Articular chondrocyte of knee joint (primary cell): ENCODE measurements at places on chromosomes 1 and 21. TPM values are rescaled to one million over a fixed set of nuclear protein-coding genes. Genes with fewer than 3 reads are reported as not detected.

The CLCA1 gene
- not detected in 2 replicates for total RNA-seq

The SH2D5 gene
- 2.2 and 3.0 TPM in 2 replicates for total RNA-seq

The CFHR4 gene
- not detected in 2 replicates for total RNA-seq

The CFH gene
- total RNA-seq = 185 and 294 TPM in 2 replicates

The SPRR1B gene
- not detected in 2 replicates for total RNA-seq

The PRDM16 gene
- 10.6 and 10.7 TPM in 2 replicates for total RNA-seq

The GPA33 gene
- not detected in 2 replicates for total RNA-seq

The UHMK1 gene
- 75.8 and 92.5 TPM in 2 replicates for total RNA-seq

The TMPRSS2 gene
- total RNA-seq = not detected in 2 replicates

The ZNHIT6 gene
- 20.4 and 25.0 TPM in 2 replicates for total RNA-seq

The KCNJ10 gene
- not detected in 2 replicates for total RNA-seq

The AGBL4 gene
- total RNA-seq = not detected in 2 replicates

The NFYC gene
- total RNA-seq = 16.7 and 19.3 TPM in 2 replicates

The CAPN8 gene
- not detected in 2 replicates for total RNA-seq

The OR6K2 gene
- not detected in 2 replicates for total RNA-seq

The GRIK3 gene
- not detected in 2 replicates for total RNA-seq

The MFN2 gene
- total RNA-seq = 52.0 and 52.1 TPM in 2 replicates

The LCE1E gene
- not detected in 2 replicates for total RNA-seq
